ENCODE measurements at places on chromosomes 5 and 9. TPM values are rescaled to one million over a fixed set of nuclear protein-coding genes. Genes with fewer than 3 reads are reported as not detected.

- no peak overlapping the region for H3K27ac ChIP-seq
- H3K36me3 ChIP-seq: no peaks in the 10 kb centered on the region
- H3K4me1 ChIP-seq: no peaks in the 10 kb centered on the region
These were observed 226.6 kb downstream of the MLLT3 start for GRCh38 chr9:20395651-20396050.

DNA sequence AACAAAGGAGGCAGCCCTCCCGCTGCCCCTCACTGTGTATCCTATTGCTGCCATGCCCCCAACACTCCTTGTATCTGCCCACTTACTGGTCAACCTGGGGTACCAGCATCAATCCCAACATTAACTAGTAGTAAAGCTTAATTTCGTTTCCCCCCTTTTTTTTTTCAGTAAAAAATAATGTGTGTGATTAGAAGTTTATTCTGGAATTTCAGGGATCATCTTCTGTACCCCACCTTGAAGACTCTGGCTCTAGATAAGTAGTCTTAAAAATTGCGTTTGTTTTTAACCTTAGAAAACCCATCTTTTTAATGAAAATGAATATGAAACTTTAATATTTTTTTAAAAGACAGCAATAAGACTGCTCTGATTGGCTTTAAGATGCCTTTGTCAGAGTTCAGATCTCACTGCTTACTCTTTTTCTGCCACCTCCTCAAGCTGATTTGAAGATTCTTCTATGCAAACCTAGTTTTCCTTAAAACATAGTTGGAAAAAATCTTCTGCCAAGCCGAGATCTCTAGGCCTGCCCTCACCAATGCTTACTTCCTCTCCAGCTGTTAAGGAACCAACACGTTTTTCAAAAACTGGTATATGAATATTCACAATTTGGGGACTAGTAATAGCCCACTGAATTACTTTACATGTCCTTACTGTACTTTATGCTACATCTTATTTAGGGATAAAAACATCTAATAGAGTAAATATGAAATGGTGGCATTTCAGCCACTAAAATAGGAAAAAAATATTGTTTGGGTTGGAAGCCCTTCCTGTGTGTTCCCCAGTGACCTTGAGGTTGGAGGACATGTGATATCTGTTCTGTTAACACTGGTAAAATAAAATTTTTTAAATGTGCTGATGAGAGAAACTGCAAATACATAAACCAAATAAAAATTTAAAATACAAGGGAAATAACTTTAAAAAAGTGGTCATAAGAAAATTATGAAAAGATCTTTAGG lies 4.0 kb upstream of the RHOBTB3 start:
- no peaks in the 10 kb centered on the region for H3K27me3 ChIP-seq
- peaks cover 11% of the 10 kb centered on the region for H3K4me1 ChIP-seq
- H3K4me3 ChIP-seq: no peak overlapping the region
- no peaks in the 10 kb centered on the region for H3K36me3 ChIP-seq
- peak overlapping the region; percentile 98 for H3K27ac ChIP-seq

DNA sequence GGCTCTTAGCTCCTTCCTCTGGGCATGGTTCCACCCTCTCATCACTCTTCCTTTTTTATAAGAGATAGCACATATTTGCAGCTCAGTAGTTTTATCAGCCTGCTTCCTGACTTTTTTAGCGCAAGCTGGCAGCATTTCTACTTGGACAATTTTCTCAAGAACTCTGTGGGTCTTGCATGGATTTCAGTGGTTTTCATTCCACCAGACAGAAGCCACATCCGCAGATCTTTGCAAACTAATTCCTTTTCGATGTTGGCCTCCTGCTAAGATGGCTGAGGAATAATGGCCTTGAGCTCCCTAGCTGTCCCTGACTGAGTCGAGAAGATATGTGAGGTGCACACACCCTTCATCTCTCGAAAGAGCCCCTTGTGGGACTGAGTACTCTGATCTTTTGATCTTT lies 49.5 kb downstream of the GALNT12 start:
- H3K36me3 ChIP-seq: no peaks in the 10 kb centered on the region

DNA sequence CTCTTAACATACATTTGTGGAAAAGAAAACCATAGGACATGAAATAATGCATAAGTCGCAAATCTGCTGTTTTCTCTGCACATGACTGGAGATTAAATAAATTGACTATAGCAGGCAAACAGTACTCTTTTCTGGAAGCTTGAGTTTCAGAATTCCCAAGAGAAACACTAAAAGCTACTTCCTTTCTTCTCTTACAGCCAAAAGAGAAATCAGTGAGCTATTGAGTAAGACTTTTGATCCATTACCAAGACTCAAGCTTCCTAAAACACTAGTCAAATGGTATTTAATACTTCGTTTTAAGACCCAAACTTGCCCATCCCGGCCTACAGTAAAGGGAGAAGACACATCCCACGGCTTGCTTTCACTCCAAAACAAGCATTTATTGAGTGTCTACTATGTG lies 335.8 kb upstream of the PUM3 start:
- H3K36me3 ChIP-seq: no peaks in the 10 kb centered on the region
- H3K4me3 ChIP-seq: no peak overlapping the region
- no peak for DNase-seq
- H3K27ac ChIP-seq: no peak overlapping the region
- peaks cover 38% of the 10 kb centered on the region for H3K27me3 ChIP-seq

DNA sequence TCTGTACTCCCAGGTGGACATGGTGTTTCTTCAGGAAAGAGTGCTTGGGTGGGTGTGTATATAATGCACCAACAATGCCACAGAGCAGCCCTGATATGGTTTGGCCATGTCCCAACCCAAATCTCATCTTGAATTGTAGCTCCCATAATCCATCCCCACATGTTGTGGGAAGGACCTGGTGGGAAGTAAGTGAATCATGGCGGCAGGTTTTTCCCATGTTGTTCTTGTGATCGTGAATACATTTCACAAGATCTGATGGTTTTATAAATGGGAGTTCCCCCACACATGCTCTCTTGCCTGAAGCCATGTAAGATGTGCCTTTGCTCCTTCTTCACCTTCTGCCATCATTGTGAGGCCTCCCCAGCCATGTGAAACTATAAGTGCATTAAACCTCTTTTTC lies 158.5 kb downstream of the NR3C1 start:
- no peaks in the 10 kb centered on the region for H3K36me3 ChIP-seq
- no peak for DNase-seq
- H3K4me3 ChIP-seq: no peak overlapping the region
- no peaks in the 10 kb centered on the region for H3K4me1 ChIP-seq

- no peaks in the 10 kb centered on the region for H3K4me1 ChIP-seq
- H3K27me3 ChIP-seq: no peaks in the 10 kb centered on the region
These were observed 6.9 kb downstream of the UGT3A2 start for GRCh38 chr5:36059571-36060419.

The SLC34A3 gene
- not detected for total RNA-seq

The PAEP gene
- not detected for total RNA-seq

Data from stomach (tissue), 19 donors.